ENCODE measurements at places on chromosomes 3 and 15. TPM values are rescaled to one million over a fixed set of nuclear protein-coding genes. Genes with fewer than 3 reads are reported as not detected.

Gene ITGA11
- total RNA-seq, result 54.2 TPM

- DNase-seq, result no peak
These were observed 25.6 kb upstream of the MCF2L2 start for GRCh38 chr3:183454064-183454463.

DNA sequence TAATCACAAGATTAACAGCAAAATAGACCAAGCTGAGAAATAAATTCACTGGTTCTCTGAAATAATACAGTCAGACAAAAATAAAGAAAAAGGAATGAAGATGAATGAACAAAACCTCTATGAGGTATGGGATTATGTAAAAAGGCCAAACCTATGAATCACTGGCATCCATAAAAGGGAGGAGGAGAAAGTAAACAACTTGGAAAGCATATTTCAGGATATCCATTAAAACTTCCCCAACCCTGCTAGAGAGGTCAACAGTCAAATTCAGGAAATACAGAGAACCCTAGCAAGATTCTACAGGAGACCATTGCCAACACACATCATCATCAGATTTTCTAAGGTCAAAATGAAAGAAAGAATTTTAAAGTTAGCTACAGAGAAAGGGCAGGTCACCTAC is 649.7 kb upstream of the CBLB start:
- DNase-seq, result no peak

Gene OIP5
- total RNA-seq, result 2.5 TPM

Gene CHRM5
- not detected for total RNA-seq

DNA sequence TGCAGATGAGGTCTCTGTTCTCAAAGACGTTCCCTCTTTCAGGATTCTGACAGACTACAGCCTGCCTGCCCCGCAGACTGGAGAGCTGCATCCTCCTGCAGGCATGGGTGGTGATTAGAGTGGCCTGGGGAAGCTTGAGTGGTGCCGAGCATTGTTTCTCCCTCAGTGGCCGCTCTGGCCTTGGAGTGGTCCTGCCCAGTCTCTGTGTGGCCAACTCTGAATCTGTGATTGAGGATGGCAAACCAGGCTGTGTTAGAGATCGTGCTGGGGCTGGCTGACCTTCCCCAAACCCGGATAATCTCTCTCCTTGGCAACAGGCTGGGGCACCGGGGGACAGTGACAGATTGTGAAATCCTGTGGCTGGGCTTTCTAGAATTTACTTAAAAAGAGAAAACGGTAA is 11.0 kb upstream of the ADCY5 start:
- no peak for DNase-seq

DNA sequence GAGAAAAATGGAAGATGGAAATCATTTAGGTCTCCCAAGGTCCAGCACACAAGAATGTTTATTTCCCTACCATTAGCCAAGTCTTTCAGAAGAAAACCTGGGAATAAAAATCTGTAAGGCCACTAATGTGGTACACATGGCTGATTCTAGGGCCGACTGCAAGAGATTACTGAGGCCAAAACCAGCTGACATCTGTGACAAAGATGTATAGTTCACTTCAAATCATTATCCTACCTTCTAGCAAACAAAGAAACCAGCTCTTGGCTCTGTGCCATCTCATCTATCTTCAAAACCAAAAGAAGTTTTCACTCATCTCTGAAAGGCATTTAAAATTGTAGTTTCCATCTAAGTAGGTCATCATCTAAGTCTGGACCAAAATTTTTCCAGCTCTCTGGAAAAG is 43.9 kb downstream of the ERC2 start:
- DNase-seq, result no peak

Gene SPRED1
- total RNA-seq, result 22.2 TPM

- no peak for DNase-seq
These were observed 812.9 kb upstream of the CFAP20DC start for GRCh38 chr3:59862686-59863085.

DNA sequence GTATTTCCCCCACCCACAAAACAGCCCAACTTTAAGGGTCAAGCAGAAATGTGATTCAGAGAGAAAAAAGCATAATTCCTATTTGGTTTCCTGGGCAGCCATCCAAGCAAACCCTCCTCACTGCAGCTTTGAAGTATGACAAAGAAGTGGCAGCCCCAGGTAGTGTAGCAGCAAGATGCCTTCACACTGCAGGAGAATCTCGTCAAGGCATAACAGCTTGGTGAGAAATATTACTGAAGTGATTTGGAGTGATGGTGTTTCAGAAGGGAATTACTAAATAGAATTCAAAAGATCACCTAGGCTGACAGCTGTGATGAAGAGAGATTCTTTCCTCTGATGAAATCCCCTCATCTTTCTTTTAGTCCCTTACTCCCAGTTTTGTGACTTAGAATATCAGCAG is 173.9 kb downstream of the PYDC2 start:
- DNase-seq, result no peak

DNA sequence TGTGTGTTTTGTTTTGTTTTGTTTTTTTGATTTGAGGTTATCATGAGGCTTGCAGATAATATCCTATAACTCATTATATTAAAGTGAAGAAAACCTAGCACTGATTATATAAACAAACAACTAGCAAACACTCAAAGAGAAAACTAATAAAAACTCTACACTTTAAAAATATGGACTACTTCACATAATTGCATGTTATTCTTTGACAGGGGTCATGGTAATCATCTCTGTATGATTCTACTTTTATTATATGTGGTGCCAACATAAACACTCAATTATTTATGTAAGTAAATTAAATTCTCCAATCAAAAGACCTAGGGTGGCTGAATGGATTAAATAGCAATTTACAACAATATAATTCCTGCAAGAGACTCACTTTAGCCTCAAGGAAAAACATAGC is 44.6 kb upstream of the P3H2 start:
- no peak for DNase-seq

Gene LRRN1
- not detected for total RNA-seq

GRCh38 chr3:29936054-29936453 is 655.2 kb downstream of the RBMS3 start:
- DNase-seq, result no peak

DNA sequence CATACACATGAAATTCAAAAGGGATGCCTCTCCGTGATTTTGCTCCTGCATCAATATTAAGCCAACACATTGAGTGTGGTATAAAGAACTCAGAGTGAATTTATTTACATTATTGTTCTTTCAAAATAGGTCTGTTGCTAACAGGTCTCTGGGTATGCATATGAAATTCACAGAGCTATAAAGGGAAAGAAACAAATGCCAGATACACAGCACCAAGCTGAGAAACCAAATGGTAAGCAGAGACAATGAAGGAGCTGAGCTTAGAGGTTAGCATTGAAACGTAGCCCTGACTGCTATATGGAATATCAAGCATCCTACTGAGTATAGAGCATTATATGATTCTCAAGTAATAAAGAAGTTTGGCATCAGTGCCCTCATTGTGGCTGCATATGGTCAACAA is 712.9 kb downstream of the NSUN3 start:
- no peak for DNase-seq

Gene TMEM158
- total RNA-seq, result 16.5 TPM

DNA sequence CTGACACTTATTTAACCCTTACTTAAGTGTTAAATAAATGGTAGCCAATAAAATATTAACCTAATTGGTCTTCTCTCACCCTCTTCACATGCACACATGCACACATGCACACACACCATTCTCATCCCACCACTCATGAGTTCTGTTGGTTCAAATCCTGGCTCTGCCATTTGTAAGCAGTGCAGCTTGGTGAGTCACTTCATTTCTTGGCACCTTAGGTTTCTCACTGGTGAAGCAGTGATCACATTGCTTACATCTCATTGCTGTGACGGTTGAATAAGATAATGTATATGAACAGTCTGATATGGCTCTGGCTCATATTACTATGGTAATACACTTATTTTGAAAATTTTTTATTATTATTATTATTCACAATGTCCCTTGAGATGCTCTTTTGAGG is 33.8 kb downstream of the RIOX2 start:
- no peak for DNase-seq

DNA sequence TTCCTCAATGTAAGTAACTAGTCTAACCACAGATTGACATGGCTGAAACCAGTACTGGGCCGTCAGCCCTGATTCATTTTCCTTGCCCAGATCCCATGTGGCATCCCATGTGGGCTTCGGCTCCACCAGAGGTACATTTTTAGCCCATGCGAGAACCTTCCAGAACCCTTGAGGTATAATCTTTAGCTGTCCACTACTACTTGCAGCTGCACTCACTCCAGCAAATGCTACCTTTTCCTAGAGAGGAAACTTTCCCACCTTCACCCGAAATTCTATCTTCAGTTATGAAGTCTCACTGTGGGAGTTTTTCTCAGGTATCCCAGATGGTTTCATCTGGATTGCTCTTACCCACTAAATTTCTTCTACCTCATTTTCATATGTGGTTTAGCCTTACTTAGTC is 907.2 kb downstream of the ROBO1 start:
- no peak for DNase-seq

Gene ALG1L2
- total RNA-seq, result not detected

Gene PLSCR2
- total RNA-seq, result not detected

GRCh38 chr15:34364041-34364440 is 3.0 kb downstream of the LPCAT4 start:
- DNase-seq, result no peak

Gene ESYT3
- not detected for total RNA-seq

- no peak for DNase-seq
These were observed 529.2 kb downstream of the FOXP1 start for GRCh38 chr3:71054312-71054711.

Gene NCK1
- 58.7 TPM for total RNA-seq

DNA sequence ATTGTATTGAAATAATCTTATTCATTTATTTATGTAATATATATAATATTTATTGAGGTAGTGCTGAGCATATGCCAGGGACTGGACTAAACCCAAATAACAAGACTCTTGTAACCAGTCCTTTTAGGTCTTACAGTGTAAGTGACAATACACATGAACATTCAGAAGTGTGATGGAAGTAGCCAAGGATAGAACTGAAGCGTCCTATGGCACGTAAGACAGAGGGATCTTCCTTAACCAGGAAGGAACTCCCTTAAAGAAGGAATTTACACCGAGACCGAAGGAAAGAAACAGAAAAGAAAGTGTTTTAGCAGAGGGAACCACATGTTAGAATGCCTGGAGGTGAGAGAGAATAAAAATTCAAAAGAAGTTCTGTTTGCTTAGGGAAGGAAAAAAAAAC is 23.6 kb upstream of the CLDN1 start:
- no peak for DNase-seq

- DNase-seq, result no peak
These were observed 492.5 kb upstream of the TGFBR2 start for GRCh38 chr3:30113906-30114305.

Gene UBE2E2
- 46.6 TPM for total RNA-seq

Gene CDCP1
- 19.4 TPM for total RNA-seq

DNA sequence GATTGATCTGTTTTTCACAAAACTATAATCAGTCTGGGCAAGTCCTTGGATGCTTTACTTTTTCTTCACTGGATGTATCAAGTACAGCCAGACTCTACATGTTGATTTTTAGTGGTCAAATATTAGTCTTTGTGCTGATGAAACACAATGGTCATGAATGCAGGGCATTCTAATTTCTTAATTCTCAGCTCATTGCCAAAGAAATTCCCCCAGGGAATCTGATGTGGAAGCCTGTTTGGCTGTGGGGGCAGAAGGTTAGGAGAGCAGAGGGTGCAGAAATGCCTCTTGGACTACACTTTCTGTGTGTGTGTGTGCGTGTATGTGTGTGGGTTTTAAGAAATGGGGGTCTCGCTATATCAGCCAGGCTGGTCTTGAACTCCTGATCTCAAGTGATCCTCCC is 48.7 kb upstream of the HACD2 start:
- no peak for DNase-seq

- no peak for DNase-seq
These were observed 108.8 kb upstream of the RAD18 start for GRCh38 chr3:9071936-9072666.

Gene SERPINI1
- total RNA-seq, result 1.5 TPM

DNA sequence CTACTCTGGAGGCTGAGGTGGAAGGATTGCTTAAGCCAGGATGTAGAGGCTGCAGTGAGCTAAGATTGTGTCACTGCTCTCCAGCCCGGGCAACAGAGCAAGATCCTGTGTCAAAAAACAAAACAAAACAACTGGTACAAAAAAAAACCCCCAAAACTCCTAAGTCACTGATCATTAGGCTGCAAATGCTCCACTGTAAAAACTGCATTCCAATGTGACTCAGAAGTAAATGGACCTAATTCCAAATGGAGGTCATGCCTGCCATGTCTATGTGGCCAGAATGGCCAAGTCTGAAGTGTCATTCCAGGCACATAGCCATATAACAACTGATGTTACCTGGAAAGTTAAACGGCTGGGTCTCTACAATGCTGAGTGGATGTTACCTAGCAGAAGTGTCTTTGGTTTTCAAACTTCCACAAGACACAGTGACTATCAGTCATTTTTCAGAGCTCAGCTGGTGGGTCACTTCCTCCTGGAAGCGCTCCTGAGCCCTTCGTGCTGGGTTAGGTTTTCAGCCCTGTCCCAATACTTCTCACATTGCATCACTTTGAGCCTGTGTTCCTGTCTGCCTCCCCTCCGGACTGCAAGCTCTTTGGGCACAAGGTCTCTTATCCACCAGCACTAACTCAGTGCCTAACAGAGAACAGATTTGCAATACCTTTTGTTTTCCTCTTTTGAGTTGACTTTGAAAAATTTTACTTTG is 10.6 kb downstream of the FSTL1 start:
- no peak for DNase-seq

DNA sequence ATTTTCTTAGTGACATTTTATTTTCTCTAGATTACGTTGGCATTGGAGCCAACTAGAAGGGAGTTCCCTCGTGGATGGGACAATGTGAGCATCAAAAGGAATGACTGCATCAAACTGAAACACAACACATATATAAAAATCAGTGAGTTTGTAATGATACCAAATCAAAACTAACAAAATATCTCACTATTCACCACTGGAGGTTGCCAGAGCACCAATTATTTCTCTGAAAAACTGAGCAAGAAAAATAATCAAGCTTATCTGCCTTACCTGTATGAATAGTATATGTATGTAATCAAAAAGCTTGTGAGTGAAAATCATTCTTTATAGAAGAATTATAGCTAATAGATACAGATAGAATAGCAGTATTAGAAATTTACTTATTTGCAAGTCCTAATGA is 46.8 kb upstream of the OTOL1 start:
- DNase-seq, result no peak

DNA sequence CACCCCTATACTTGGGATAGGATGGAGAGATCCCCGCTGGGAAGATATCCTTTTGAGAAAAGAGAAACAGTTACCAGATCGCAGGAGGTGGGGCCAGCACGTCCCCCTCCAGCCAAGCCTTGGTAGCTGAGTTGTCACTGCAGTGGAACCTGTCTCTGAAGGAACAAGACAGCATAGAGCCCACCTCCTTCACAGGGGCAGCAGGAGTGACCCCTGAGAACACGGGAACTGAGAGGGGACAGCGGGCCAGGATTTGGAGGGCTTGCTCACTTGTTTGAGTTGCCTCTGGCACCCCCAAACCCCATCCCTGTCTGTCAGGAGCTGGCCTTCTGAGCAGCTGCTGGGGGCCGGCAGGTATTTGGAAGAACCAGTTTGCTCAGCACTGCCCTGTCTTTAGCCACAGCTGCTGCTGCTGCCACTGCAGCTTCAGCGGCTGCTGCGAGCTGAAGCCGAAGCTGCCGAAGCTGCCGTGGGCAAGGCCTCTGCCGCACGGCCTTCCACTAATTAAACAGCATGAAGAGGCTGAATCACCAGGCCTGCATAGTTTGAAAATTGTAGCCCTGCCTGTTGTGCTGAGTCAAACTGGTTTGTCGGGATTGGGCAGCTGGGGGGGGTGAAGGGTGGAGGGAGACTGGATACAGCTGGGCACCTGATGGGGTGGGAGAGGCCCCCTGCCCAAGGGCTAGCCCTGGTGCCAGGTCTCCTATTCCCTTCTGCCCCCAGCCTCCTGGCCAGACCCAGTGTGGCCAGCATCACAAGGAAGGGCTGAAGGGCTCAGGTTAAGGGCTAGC is 4.0 kb downstream of the EPHB3 start:
- no peak for DNase-seq

Gene LIPH
- total RNA-seq, result 2.0 TPM
